MCF 10A (cell line): ENCODE measurements at places on chromosomes 3 and 15.

GRCh38 chr3:72494130-72494529 is 354.1 kb downstream of the SHQ1 start:
- no peak for DNase-seq

DNA sequence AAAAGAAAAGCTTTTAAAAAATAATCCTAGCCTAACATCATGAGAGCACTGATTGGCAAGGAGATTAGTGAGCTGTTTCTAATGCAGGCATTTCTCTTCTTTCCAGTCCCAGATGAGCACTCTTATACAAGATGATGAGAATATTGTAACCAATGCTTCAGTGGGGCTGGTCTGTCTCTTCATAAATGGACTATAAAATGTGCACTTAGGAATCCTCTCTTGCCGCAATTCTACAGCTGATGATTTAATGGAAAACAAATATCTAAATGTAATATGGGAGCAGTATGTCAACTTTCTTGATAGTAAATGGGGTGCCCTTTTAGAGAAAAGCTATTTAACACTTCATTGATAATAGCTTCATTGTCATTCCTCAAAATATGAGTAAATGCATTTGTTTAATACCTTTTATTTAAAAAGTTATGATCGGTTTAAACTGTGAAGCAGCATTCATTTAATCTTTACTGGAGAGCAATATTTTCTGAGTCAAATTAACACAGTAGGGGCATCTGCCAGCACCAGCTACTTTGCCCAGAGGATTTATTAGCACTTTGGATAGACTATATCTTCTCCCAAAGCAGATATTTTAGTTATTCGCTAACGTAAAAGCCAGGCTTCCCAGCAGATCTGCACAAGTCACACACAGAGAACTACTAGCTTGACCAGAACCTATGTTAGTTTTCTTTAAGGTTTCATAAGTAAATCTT is 985.9 kb downstream of the DIPK2A start:
- DNase-seq = no peak

GRCh38 chr15:57872281-57873030 is 165.9 kb downstream of the POLR2M start:
- no peak for DNase-seq

GRCh38 chr3:138879541-138880380 is 45.0 kb upstream of the PIK3CB start:
- DNase-seq = no peak

GRCh38 chr3:184320104-184320445 is 5.7 kb downstream of the EIF4G1 start:
- DNase-seq = peak; percentile 99
